ENCODE measurements at places on chromosomes 2 and 18.
A peak's percentile ranks its signal among the peaks of the same experiment; 100 is the strongest.

GRCh38 chr2:119960821-119961220 lies 52.1 kb upstream of the EPB41L5 start:
- DNase-seq, result no peak

DNA sequence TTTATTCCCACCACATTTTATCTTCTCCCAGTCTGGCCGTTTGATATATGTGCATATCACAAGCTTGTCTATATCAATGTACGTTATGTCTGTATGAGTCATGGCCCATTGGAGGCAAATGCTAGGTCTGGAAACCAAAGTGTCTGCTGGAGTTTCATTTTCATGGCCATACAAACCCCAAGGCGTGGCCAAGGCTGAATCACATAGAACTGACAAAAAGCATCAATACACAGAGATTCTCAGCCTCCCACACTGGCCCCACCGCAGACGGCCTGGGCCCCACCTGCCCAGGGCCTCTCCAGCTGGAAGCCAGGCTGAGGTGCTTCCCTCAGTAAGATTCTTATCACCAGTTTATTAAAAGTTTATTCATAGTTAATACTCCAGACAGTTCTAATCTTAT lies 40.5 kb upstream of the SALL3 start:
- no peak for DNase-seq

- no peak for DNase-seq
Observed at GRCh38 chr18:37244618-37245017, 321.0 kb downstream of the CELF4 start.

DNA sequence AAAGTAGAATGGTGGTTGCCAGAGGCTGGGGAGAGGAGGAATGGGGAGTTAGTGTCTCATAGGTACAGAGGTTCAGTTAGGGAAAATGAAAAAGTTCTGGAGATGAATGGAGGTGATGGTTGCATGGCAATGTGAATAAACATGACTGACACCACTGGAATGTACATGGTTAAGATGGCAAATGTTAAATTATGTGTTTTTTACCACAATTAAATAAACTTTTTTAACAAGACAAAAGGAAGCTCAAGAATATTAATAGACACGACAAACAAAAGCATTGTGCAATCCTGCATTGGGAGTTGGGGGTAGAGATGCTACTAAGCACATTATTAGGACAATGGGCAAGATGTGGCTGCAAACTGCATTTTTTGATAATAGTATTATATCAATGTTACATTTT lies 147.7 kb downstream of the TWIST2 start:
- no peak for DNase-seq

GRCh38 chr18:54382733-54383252 lies 25.1 kb downstream of the C18orf54 start:
- no peak for DNase-seq

DNA sequence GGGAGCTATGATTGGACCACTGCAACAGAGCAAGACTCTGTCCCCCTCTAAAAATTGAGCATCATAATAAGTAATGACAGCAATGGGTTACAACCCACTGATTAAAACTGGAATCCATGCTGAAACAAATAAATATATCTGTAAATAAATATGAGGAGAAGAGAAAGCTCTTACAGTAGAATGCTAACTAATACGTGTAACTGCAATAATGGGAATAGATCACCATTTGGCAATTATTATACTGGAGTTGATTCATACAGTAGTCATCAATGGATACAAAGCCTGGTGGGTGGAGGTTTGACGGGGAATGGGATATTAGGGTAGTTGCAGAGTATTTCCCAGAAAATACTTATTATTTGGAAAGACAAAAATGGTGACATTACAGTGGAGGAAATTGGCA lies 6.1 kb upstream of the INO80B start:
- no peak for DNase-seq

DNA sequence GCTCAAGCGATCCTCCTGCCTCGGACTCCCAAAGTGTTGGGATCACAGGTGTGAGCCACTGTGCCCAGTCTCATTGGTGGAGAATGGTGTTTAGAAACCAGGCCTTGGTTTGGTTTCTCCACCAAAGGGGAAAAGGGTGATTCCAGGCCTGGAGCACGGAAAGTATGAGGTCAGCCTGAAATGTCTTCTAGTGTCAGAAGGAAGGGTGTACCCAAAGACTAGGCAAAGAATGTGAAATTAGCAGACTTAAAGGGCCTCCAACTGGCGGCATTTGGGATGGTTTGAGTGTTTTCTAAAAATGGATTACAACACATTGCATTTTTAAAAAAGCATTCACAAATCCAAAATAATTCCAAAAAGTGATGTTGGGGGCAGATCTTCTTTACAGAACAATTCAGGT lies 139.6 kb downstream of the SH3BP4 start:
- no peak for DNase-seq

- DNase-seq, result no peak
Observed at GRCh38 chr2:169928463-169928864, 101.2 kb downstream of the UBR3 start.

DNA sequence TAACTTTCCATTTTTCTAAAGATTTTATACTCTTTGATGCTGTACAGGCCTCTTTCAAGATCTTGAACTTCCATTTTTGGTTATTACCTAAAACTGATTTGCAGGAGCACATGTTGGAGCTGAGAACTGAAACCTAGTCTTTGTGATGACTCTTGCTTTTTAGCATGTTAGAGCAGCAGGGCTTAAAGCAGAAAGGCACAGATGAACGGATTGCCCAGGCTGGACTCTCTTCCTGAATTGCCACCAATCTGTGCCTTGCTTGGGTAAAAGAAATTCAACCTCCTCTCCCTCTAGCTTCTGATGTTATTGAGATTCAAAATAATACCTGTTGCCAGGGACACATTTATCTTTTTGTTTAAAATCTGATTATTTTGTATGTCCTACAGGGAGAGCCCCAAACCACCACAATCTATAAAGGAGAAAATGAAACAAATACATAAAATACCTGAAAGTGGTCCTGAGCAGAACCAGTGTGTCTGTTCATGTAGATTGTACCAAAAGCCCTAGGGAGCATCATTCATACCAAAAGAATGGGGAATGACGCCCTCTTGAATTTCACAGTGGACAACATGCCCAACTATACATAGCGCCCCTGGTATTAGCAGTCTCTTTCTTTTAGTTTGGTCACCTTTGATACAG lies 277.0 kb upstream of the MAP2 start:
- no peak for DNase-seq

DNA sequence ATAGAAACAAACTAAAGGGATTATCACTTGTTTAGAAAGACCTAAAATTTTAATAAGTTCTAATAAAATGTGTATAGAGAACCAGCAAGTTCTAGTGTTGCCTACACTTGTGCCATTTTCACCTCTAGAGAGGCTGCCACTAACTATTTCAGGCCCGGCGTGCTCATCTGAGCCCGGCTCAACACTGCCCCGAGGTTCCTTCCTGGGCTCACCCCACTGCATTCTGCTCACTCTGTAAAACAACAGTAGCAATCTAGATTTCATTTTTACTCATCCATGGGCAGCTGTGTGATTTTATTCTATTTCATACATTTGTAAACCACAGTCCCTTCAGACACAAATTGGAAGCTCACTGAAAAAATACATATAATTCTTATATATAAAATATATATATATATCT lies 253.2 kb downstream of the L3MBTL4 start:
- no peak for DNase-seq

- no peak for DNase-seq
Observed at GRCh38 chr2:128717758-128718710, 399.4 kb upstream of the HS6ST1 start.

- DNase-seq, result peak; percentile 76
Observed at GRCh38 chr18:6058941-6059340, 163.6 kb upstream of the TMEM200C start.

DNA sequence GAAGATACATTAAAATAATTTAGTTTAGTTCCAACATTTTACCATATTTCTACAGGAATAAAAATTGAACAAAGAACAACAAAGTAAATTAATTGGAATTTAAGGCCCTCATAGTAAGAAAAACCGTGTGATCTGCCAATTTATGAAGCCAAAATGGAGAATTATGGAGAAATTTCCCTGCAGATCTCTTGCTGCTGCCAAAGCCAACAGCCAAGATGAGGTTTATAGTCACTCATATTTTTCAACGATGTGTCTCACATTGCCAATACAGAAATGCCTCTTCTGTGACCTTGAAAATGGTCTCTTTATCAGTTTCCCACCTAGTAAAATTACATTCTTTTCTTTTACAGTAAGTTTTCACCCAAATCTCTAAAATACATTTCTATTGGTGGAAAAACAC lies 317.2 kb upstream of the FIGN start:
- no peak for DNase-seq

GRCh38 chr2:219270055-219270372 lies 9.2 kb upstream of the DNAJB2 start:
- no peak for DNase-seq

DNA sequence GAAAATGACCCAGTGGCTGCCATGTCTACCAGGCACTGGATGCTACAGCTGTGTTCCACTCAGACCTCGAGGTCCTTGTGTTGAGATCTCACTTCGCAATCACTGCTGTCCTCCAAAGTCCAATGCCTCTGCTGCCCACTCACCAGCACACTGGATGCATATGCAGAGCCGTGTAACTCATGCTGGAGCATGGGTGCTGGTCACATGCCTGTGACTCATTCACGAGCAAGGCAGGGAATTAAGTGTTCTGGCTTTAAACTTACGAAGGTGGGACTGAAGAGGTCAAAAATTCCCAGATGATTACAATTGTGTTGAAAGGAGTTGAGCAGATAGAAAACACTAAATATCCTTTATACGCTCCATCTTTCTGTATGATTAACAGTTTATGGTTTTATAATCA lies 417.5 kb downstream of the NUP35 start:
- DNase-seq, result no peak

DNA sequence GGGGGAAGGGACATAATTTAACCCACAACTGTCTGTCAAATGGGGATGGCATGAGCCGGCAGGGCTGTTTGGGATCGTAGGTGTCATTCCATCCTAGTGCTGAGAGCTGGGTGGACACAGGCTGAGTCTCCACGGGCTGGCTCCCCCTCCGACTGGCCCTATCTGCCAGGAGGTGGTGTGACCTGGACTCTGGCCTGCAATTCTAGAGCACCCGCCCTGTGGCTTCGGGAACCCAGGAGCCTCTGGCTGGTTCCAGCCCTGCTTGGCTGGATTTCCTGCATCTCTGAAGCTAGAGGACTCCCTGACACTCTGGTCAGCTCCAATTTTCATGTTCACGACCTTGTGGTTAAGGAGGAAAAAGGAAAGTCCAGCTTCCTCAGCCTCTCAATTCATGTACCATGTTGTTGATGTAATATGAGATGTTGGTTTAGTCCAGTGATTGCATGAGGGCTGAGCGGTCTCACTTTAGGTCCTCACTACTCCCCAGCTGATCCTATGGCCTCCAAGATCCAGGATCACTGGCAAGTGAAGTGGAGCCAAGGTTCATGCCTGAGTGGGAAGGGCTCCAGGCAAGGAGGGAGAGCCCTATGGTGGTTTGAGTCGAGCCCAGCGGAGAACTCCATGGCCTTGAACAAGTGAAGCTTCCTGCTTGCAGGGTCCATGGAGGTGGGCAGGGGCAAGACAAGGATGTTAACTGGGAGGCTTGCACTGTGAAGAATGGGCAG lies 169.1 kb downstream of the NDUFA10 start:
- DNase-seq, result no peak

DNA sequence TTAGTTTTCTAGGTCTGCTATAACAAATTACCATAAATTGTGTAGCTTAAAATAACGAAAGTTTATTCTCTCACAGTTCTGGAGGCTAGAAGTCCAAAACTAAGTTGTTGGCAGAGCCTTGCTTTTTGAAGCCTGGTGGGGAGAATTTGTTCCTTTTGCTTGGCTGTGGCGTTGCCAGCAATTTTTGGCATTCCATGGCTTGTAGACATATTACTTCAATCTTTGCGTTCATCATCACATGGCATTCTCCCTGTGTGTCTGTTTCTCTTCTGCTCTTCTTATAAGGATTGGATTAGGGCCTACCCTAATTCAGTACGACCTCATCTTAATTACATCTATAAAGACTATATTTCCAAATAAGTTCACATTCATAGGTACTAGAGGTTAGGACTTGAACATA lies 217.7 kb downstream of the MBD5 start:
- no peak for DNase-seq

DNA sequence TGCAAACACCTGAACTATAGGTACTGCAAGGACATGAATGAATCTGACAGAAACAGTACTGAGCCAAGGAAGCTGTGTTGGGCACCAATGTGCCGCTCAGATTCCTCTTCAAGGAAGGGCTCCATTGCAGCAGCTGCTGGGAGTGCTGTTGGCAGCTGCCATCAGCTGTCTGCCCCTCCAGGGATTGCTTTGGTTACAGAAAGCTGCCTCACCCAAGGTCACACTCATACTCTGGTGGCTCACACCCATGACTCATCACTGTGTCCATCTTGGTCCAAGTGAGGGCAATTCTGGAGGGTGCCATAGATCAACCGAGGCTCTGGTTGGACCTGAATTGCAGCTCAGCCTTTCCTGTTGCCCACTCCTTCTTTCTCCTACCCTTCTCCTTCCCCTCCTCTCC lies 24.4 kb upstream of the TRPM8 start:
- DNase-seq, result no peak

GRCh38 chr18:59737776-59738300 lies 40.6 kb upstream of the CCBE1 start:
- DNase-seq, result no peak

DNA sequence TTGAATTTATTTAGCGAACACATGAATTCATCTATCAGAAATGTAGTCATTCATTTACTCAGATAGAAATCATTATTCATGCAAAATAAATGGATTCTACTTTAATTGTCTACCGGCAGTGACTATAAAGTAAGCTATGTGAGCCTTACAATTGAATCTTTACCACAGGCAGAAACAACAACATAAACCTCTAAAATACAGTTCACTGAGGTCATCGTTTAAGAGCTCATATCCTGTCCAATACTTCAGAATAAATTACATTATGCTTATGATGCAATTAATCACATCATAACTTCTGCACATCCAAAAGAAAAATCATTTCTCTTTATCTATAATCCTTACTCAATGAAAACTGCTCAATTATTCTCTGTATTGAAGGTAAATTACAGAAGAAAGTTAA lies 244.7 kb downstream of the HNMT start:
- DNase-seq, result no peak

- no peak for DNase-seq
Observed at GRCh38 chr2:1205853-1206252, 207.4 kb upstream of the TPO start.

DNA sequence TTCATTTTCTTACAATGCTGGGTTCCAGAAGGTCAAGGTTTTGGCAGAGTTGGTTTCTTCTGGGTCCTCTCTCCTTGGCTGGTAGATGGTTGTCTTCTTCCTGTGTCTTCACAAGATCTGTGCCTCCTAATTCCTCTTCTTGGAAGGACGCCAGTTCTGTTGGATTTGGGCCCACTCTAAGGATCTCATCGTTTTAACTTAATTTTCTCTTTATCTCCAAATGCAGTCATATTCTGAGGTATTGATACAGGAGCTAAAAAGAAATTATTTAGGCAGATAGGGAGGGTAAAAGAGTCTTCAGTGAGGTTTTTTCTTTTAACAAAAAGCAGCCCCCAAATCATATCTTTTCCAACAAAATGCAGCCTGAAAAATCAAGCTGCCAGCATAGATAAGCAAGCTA lies 998.4 kb downstream of the SOCS6 start:
- no peak for DNase-seq
